ENCODE measurements at places on chromosomes 1 and 21. TPM values are rescaled to one million over a fixed set of nuclear protein-coding genes. Genes with fewer than 3 reads are reported as not detected.

DNA sequence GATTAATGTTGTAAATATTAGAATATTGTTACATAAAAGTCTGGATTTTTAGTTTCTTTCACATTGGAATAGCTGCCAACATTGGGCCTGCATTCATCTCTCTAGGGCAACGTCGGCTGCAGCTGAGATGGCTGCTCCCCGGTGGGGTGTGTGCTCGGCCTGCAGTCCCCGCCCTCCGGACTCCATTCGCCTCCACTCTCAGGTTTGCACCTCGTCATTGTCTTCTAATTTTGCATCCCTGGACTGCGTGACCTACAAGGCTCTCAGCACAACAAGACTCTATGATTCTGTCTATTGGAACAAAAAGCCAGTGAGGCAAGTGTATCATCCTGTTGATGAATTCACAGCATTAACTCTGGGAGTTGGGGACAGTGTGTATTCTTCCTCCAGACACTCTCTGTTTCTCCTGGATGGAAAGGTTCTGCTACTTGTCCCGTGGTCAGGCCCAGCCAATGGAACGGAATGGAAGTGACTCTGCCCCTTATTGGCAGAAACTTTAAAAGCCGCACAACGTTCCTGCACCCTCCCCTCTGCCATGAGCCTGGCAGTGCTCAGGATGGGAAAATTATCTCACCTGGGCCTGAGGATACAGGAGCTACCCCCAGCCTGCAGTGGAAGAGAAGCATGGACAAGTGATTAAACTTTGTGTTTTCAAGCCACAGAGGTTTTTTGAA, 105.0 kb upstream of the SAMD11 start:
- no peak for DNase-seq

DNA sequence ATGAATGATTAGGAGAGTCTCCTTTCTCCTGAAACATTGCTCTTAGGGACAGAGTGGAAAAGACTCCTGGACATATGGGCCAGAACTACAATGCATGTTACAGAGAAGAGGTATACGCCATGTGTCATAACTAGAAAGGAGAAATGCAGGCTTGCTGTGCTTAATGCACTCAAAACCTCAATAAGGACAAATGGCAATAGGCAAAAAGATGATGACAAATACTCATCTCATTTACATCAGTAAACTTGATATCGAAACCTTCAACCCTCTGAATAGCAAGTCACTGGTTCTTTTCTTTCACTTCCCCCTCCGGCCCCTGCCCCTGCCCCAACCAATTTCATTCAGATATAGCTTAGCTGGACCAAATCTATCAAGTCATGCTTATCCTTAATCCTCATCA, 1.9 kb upstream of the GPR88 start:
- DNase-seq: no peak

DNA sequence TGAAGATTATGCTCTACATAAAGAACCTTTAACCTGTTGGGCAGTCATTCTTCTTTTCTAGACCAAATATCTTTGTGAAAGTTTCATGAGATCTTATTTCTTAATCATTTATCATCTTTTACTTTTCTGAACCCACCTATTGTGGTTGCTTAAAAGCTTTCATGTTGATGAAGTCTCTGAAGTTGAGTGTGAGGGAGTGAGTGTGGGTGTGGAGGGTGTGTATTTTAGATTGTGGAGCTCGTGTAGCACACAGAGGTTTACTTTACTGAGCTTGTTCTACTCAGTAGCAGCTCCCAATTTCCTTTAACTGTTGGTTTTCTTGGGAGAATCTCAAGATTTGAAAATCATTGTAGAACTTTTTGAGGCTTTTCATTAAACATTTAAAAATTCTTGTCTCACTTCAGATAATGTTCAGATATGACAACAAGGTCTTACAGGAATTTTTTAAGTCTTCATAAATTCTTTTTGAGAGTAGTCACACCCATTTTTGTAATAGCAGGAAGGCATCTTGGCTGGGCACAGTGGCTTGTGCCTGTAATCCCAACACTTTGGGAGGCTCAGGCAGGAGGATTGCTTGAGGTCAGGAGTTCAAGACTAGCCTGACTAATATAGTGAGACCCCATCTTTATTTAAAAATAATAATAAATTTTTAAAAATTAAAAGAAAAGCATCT, 17.0 kb downstream of the SRRM1 start:
- DNase-seq: no peak

DNA sequence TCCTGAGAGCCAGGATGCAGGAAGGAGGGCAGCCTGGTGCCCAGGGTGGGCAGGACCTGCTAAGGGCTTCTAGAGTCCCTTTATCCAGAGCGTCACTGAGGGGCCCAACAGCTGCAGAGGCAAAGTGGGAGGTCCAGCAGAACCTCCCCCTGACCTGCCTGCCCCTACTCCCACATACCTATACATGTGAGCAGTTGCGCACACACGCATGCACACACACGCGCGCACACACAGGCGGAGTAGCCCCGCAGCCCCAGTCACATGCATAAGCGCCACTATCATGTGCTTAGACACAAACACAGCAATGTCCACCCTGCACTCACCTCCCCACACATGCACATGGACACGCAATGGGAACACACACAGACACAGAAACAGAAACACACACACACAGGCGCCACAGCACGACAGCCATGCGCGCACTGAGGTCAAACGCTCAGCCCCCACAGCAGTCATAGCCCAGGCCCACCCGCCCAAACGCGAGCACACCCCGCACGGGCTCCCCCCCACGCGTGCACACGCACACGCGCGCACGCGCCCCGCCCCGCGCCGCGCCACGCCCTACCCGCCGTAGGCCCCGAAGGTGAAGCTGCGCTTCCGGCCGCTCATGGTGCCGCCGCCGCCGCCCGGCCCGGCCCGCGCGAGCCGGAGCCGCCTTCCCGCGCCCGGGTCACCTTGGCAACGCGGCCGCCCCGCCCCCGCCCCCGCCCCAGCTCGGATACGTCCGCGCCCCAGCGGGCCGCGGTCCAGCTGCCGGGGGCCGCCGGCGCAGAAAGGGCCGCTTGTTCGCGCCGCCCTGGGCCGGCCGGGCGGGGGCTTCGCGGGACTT, 17.7 kb downstream of the RAP1GAP start:
- no peak for DNase-seq

DNA sequence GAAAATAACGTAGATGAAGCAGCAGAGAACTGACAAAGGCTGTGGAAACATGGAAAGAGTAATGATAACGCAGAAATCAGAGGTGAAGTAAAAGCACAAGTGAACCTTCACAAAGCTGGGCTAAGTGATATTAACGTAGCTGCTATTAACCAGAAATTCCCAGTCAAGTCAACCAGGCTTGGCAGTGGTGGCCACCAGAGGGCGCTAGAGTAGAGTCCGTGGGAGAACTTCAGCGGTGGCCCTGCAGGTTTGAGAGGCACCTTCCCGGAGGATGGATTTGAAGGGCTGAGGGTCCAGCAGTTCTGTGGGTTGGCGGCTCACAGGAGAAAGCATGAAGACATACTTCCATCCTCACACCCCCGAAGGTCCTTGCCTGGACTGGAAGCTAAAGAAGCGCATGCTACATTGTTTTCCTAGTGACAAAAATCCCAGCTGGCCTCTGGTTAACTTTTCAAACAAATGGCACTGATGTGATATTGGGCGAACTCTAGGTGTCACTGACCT, 81.7 kb upstream of the ZNF648 start:
- peak; percentile 79 for DNase-seq

DNA sequence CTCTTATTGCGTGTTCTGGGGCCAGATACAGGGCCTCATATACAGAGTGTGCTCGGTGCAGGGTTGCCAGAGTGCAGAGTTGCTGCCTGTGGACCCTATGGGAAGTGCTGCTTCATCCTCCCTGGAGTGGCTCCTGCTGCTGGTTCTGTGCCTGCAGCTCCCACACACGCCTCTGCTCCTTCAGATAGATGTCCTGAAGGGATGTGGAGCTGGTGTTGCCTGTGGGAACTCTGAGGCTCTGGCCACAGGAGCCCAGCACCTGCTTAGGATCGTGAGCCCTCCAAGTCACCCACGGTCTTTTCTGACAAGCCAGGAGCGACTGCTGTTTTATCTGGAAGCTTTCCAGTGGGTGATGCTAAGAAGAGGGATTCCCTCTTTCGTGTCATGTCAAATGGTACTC, 120.5 kb downstream of the CAMTA1 start:
- no peak for DNase-seq

GRCh38 chr1:9196129-9197040, 38.2 kb upstream of the H6PD start:
- peak; percentile 66 for DNase-seq

DNA sequence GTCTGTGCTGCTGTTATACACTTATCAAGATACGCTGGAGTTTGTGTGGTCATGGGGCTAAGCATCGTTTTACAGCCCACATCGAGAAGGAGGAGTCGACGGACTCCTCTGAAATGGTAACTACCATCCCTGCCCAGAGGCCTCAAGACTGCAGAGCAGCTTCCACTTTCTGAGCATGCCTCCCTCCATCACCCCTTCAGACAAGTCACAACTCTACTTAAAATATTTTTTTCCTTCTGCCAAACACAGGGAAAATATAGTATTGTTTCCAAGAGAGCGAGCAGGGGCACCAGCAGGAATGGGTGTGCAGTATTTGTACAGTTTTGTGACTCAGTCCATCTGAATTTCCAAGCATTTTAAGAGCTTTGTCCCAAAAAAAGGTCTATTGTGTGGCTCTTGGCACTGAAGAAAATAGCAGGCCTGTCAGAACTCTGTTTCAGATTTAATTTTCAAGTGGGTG, 14.1 kb downstream of the EVA1C start:
- peak; percentile 73 for DNase-seq

GRCh38 chr1:219171192-219171935, 2.3 kb upstream of the LYPLAL1 start:
- no peak for DNase-seq

MIXL1 gene
- 0.58 TPM for polyA plus RNA-seq

ATP1A4 gene
- polyA plus RNA-seq: not detected

DNA sequence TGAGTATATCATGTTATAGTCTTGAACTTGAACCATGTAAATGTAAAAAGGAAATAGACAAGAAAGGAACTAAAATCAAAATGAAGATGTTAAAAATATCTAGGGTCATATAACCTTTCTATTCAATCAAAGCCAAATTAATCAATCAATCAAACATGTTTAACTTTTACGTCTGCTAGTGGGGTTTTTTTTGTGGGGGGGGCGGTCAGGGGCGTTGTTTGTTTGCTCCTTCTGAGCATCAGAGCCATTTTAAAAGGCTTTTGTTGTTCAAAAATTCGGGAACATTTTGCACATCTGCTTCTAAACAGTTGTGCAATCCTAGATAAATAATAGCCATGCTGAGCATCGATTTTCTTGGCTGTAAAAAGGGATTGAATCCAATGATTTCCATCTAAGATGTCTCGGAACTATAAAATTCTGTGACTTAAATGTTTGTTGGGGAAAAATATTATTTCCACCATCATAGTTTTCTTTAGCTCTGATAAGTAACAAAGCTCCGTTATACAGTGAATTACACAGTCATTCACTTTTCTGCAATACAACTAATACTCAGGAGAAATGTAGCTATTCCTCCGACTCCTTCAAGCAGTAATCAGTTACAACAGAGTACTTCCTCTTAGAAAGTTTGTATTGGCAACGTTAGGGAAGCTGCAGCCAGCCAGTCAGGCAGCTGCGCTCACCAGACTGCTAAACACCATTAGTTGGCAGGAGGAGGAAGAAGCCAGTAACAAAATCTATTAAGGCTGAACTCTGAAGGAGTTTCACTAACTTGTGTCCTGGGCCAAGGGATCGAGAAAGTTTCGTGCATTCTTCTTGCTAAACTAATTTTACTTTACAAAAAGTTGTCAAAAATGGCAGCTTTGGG, 2.2 kb downstream of the SPATA6 start:
- peak; percentile 84 for DNase-seq

GRCh38 chr1:88595355-88596002, 88.6 kb upstream of the PKN2 start:
- DNase-seq: peak; percentile 63

DNA sequence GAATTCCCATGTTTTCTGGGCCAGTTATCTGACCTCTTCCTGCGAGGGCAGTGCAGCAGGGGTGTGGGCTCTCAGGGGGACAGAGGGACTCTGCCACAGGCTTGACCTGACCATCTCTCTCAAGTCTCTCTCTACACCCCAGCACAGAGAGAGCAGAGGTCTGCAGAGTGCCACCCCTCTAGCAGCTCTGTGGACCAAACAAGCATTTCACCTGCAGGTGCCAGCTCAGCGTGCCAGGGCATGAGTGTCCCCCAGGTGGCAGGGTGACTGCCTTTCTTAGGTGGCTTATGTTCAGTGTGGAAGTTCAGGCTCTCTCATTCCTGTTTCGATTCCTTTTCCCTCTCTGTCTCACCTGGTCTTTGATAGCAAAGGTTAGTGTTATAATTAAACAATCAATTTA, 191.3 kb downstream of the CACNA1E start:
- no peak for DNase-seq

GRCh38 chr21:46036696-46037330, 55.2 kb downstream of the COL6A1 start:
- no peak for DNase-seq

GRCh38 chr1:185991266-185991665, 257.1 kb downstream of the HMCN1 start:
- no peak for DNase-seq

GRCh38 chr21:32537569-32537881, 47.8 kb downstream of the TCP10L start:
- DNase-seq: no peak

GJB3 gene
- not detected for polyA plus RNA-seq

S100A13 gene
- 332 TPM for polyA plus RNA-seq

DNA sequence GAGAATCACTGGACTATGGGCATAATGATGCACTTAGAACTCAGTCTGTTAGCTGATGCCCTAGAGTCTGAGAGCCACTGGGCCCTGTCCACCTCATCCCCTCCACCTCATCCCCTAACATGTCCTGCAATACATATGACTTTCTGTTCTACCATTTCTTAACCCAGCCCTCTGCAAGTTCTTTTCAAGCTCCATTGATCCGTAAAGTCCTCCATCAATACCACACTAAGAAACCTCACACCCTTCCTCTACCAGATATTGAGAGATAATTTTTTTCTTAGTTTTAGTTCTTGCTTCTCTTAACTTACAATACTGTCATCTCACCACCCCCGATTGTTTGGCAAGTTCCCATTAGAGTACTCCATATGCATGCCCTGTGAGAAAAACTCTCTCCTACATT, 22.1 kb downstream of the FCRL4 start:
- no peak for DNase-seq

TSSK3 gene
- 0.65 TPM for polyA plus RNA-seq

DNA sequence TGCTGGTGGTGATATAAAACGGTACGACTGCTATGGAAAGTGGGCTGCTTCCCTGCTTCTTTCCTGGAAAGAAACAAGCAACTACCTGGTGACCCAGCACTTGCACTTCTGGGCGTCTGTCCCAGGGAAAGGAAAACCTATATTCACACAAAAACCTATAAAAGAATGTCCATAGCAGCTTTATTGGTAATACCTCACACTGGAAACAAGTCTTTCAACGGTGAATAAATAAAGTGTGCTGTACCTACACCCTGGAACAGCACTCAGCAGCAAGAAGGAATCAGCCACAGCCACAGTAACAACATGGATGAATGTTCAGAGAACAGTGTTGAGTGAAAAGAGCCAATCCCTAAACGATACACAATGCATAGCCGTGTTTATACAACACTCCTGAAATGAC, 19.9 kb downstream of the SLC19A1 start:
- no peak for DNase-seq

- peak; percentile 78 for DNase-seq
Measured at GRCh38 chr1:28208818-28209441, 23.9 kb downstream of the DNAJC8 start.

GRCh38 chr1:221963742-221964141, 221.9 kb upstream of the DUSP10 start:
- DNase-seq: no peak

LCE1E gene
- polyA plus RNA-seq: not detected
